ENCODE measurements at places on chromosomes 3 and 15.

- no peak for DNase-seq
Measured at GRCh38 chr3:61422945-61423673, 138.3 kb upstream of the PTPRG start.

DNA sequence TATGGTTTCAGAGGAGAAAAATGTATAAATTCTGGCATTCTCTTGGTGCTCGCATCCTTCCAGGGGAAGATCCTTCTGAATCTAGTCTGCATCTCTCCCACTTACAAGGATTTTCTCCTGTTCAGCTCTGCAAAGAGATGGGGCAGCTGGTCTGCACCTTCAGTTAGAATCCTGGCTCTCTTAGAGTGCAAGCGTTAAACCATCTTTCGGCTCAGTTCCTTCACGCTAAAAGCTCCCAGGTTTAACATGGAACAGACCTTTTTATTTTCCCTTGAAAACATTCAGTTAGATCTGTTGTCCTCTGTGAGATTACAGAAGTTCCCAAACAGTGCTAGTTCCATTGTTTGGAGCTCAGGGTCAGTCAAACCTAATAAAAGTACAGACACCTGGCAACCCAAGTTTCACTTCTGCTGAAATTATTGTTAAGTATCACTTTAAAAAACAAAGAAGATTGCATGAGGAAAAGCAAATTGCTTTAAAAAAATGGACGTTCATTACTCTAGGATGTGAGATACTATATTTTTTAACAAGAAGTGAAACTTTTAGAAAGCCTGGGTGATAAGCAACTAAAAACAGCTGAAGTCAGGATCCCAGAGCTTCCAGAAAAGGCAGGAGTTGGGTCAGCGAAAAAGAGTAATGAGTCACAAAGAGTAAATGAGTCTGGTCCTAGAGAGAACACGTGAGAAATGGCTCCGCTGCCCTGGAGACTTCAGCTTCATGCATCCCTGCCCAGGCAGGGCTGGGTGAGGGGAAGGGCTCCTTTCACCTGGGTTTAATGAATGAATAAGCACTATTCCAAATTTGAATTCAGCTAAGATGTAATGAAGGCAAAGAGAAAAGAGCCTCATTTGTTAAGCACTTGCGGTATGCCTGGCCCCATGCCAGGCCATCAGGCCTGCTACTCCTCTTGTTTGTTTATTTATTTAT, 63.3 kb downstream of the ABTB1 start:
- no peak for DNase-seq

- DNase-seq = no peak
Measured at GRCh38 chr3:14969671-14970070, 22.3 kb downstream of the NR2C2 start.

DNA sequence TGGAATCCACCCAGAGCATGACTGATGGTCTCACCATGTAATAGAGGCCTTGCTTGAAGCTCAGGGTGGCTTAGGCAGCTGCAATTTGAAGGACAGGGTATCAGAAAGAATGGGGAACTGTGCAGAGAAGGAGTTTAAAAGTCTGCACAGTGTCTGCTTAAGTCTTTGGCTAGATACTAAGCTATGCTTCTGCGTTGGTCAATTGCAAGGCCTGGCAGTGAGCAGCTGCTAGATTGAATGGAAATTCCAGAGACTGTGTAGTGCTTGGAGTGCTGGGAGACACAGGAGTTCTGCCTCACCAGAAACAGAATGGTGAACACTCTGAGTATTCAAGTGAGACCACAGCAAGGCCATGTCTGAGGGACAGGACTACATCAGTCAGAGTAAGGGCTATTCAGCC, 17.3 kb upstream of the ATP10A start:
- no peak for DNase-seq
